Stimulated activated CD4-positive, alpha-beta T cell treated with anti-CD3 and anti-CD28 coated beads, Interleukin-12 subunit alpha, Interleukin-12 subunit beta, amount 100 ng/mL, for 48 hours (primary cell): ENCODE measurements at places on chromosomes 13 and 19.

GRCh38 chr13:33218020-33218419, 67.5 kb downstream of the STARD13 start:
- no peak for DNase-seq

GRCh38 chr13:50801087-50801931, 42.2 kb downstream of the DLEU7 start:
- DNase-seq: peak; percentile 76

DNA sequence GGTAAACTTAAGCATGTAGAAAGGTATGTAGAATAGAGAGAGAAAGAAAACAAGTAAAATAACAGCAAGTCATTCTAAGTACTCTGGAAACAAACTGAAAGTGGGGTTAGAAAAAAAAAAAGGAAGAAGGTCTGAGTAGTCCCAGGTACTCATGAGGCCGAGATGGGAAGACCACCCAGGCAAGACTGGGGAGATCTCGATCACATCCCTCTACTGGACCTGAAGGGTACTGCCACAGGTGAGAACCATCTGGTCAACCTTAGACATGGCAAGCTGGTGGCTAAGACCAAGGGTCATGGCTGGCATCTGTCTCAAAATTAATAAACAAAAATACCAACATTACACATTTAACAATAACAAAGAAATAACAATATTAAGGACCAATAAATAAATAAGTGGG, 36.3 kb upstream of the ZNF724 start:
- no peak for DNase-seq

- no peak for DNase-seq
These were observed 5.2 kb downstream of the SPATA13 start for GRCh38 chr13:24165746-24166145.

GRCh38 chr19:5881543-5882299, 11.4 kb upstream of the FUT5 start:
- DNase-seq: no peak

DNA sequence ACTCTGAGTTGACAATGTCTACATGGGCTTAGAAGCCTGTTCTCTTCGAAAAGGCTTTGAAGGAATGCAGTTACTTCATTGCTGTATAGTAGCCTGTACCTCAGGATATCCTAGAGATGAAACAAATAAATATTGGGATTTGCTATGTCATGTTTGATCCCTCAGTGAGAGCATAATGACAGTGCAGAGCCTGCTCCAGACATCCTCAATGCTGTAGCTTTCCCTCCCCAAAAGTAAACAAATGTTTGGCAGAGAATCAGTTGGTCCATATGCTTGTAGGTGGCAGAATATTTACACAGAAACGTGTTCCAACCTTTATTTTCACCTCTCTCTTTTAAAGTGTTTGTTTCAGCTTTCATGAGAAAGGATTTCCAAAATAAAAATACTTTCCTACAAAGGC, 515.3 kb upstream of the SGCG start:
- no peak for DNase-seq

DNA sequence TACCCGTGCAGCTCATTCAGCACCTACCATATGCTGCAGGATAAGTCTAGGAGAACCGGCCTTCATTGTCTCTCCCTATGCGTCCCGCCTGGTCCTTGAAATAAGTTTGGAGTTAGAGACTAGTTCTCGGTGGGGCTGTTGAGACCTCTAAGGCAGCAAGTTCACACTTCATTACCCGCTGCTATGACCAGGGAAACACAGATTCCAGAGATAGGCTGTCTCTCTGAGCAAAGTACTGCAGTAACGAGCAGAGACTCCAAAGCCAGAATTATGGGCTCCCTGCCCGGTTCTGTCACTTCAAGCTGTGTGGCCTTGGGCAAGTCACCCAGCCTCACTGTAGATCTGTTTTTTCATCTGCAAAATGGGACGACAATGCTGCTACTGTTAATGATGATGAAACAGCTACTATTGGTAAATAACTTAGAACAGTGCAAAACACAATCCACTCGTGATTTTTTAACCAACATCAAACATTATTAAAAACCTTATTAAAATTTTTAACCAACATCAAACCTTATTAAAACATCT, 184.1 kb downstream of the USP12 start:
- DNase-seq: no peak

DNA sequence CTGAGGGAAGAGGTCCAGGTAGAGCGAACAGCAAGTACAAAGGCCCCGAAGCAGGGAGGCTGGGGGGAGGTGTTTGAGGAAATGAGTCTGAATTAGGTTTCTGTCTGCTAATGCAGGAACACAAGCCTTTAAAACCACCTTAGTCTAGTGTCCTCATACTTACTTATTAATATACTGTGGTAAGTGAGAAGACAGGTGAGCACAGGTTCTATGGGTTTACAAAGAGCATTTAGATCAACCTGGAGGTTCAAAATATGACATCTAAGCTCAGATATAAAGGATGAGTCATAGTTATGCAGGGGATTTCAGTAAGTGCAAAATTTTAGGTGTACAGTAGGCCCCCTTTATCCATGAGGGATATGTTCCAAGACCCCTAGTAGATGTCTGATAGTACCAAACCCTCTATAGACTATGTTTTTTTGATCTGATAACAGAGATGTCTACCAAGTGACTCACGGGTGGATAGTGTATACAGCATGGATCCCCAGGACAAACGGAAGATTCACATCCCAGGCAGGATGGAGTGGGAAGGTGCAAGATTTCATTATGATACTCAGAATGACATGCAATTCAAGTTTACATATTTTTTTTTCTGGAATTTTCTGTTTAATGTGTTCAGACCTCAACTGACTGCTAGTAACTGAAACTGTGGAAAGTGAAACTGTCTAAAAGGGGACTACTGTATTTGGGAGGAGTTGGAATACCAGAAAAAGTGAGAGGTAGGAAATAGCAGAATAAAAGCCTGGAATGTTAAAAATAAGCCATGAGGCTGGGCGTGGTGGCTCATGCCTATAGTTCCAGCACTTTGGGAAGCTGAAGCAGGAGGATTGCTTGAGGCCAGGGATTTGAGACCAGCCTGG, 18.2 kb upstream of the MED4 start:
- DNase-seq: no peak

- DNase-seq: no peak
These were observed 32.7 kb downstream of the TIMM13 start for GRCh38 chr19:2394442-2395292.

GRCh38 chr13:101490406-101491015, 38.0 kb downstream of the ITGBL1 start:
- no peak for DNase-seq

GRCh38 chr13:64937302-64937701, 2292.8 kb downstream of the PCDH9 start:
- no peak for DNase-seq

DNA sequence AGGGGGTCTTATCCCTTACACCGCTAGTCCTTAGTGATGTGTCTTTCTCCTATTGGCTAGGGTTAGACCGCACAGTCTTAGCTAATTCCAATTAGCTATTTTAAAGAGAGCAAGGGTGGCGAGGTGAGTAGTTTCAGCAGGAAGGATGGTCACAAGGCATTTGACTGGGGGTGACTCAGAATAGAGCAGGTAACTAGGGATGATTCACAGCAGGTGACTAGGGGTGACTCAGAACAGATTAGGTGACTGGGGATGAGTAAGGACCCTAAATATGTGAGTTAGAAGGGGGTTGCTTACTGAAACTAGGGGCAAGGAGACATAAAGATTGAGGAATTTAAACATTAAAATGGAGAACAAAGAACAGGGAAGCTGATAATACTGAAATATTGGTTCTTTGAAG, 64.3 kb downstream of the ZNF66 start:
- no peak for DNase-seq

DNA sequence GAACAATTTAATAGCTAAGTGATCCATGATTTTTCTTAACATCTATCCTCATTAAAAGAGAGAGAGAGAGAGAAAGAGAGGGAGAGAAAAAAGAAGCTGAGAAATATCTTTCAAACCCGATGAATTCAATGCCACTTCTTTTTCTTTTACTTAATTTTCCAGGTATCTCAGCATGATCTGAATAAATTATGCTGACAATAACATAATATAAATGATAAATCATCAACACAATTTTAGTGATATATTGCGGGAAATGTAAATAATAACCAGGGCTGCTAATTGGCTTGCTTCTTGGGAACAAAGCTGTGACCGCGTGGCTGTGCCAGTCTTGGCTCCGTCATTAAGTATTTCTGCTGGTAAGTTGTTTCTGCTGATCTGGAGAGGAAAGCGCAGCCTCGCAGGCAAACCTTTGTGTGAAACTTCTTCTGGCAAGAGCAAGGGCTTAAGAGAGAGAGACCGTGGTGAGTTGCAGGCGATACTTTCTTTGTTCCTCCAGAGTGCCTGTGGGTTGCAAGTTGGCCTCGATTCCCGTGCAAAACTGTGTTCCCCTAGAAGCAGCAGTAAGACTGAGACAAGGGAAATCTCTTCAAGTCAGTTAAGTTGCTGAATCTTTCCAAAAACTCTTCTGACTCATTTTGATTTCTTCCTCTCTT, 489.1 kb upstream of the TSHZ3 start:
- no peak for DNase-seq

DNA sequence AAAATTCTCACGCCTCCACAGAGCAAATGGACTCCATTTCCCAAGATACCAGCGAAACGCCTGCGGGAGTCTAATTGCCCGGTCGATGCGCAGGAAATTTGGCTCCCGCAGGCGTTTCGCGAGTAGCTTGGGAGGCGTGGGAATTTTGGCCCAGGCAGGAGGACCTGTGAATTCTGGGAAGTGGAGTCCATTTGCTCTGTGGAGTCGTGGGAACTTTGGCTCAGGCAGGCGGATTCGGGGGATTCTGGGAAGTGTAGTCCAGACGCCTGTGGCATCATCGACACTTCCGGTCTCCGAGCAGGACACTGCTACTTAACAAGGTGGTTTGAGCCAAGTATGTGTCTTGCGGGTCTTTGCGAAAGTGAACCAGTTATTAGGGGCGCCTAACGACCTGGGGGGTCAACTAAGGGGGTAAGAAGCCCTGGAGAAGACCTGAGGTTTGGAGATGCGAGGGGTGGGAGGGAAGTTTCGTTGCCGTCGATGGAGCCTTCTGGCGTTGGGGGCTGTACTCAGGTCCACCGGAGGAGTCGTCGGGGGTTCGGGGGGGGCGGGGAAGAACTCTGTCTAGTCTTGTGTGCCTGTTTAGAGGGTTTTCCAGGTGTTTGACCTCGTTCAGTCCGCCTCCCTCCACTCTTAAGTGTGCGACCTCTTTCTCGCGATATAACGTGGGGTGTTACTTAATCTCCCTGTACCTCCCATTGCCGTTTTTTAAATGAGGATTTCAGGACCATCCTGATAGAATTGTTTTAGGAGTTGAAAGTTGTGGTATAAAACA, at the start of gene ZNF155:
Gene ZNF155 (plus strand): TSS at position 277 of the 775 bp plus-strand sequence. CDS start 4,356 bp downstream, outside the sequence.
- peak; percentile 62 for DNase-seq

- DNase-seq: no peak
These were observed 27.0 kb downstream of the NFIX start for GRCh38 chr19:13022111-13022858.

DNA sequence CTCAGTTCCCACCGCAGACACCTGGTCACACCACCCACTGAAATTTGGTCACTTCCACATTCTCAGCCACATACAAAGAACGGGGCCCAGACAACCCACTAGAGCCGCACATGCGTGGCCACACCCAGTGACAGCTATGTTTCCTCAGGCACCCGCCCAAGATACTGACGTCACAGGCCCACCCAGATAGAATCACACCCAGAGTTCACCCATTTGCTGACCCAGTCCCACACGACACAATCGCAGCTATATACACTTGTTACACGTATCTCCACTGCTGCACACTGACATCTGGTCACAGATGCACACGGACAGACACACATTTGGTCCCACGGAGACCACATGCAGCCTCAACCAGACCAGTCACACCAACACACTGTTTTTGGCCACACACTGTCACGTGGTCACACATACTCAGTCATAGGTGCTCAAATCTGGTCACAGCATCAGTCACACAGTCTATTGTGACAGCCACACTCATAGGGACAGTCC, 2.9 kb downstream of the NUMBL start:
- no peak for DNase-seq
